ENCODE measurements at places on chromosomes 2 and 18.

DNA sequence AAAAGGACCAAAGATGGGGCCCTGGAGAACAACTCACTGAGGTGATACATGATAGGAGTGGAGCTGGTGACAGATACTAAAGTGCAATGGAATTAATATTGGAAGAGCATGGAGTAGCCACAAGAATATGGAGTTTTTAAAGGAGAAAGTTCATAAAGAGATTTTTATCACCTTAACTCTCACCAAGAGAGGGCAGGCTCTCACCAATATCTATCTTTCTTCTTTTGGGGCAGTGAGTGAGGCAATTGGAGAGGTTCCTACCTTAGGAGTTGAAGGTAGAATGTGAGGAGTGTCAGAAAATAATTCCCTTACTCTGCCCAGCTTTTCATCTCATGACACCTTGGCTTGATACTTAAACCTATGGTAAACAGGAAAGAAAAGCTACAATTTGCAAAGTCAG, 233.7 kb upstream of the CWC22 start:
- no peak for DNase-seq

DNA sequence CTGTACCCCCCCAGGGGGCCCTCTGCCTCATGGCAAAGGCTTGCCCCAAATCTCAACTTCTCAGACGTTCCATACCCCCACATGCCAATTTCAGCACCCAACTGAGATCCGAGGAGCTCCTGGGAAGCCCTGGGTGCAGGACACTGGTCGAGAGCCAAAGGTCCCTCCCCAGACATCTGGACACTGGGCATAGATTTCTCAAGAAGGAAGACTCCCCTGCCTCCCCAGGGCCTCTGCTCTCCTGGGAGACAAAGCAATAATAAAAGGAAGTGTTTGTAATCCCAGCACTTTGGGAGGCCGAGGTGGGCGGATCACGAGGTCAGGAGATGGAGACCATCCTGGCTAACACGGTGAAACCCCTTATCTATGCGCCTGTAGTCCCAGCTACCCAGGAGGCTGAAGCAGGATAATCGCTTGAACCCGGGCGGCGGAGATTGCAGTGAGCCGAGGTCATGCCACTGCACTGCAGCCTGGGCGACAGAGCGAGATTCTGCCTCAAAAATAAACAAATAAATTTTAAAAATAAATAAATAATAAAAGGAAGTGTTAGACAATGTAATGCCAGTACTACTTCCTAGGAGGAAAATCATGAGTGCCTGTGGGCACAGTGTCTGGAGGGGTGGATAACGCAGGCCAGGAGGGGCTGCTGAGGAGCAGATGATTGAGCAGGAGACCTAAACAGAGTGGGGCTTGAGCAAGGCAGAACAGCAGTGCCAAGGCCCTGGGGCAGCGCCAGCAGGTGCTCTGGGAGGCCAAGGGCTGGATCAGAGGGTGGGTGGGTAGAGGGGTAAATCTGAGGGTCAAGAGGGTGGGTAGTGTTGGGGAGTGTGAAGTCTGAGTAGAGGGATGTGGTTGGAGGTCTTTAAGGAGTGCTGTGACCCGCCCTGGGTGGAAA, 4.0 kb downstream of the ALPP start:
- DNase-seq, result no peak

DNA sequence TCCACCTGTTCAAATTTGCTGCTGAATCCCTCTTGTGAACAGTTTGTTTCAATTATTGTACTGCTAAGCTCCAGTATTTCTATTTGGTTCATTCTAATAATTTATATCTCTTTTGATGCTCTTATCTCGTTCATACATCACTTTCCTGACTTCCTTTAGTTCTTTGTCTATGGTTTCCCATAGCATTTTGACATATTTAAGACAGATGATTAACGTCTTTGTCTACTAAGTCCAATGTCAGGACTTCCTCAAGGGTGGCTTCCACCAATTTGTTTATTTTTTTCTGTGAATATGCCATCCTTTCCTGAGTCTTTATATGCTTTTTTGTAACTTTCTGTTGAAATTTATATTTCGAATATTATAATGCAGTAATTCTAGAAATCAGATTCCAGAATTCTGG, 9.6 kb downstream of the PIGN start:
- no peak for DNase-seq

- DNase-seq, result no peak
These were observed 42.1 kb upstream of the EHBP1 start for GRCh38 chr2:62663411-62663810.

DNA sequence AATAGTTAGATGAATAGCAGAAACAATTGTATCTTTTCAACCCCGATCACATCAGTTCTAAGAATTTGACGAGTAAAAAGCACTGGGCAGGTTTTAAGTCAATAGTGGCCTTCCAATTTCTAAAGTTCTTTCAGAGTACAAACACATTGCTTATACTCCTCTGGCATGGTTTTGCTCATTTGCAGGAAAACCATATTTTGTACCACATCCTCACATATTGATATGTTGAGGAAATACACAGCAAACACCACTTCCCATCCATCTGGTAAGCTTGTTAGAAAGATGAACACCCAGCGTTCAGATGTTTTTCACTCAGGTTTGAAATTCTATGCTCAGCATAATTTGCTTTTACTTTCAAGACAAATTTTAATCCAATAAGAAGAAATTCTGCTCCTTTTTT, 344.6 kb upstream of the ACVR2A start:
- no peak for DNase-seq
